ENCODE measurements at places on chromosomes 7 and 10. TPM values are rescaled to one million over a fixed set of nuclear protein-coding genes. Genes with fewer than 3 reads are reported as not detected.

DNA sequence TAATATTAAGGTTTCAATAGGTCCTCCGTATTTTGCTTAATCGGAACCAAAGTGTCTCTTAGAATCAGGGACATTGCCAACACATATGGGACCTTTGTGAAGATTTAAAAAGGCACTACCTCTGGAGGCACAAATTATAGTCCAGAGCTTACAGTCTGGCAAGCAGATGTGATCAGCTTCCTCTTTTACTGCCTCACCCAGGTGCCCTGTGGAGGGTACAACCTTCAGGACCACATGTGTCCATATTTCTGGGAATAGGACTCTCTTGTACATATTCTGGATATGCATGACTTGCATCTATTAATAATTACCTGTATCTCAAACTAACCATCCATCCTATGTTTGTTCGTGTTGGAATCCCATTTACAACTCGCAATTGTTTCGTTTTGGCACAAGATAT, 60.0 kb downstream of the HGF start:
- DNase-seq = no peak

The SPDYE16 gene
- total RNA-seq = under 0.01 TPM

The TMEM139 gene
- total RNA-seq = not detected

The DHX32 gene
- 15.1 TPM for total RNA-seq

The PTF1A gene
- total RNA-seq = not detected

DNA sequence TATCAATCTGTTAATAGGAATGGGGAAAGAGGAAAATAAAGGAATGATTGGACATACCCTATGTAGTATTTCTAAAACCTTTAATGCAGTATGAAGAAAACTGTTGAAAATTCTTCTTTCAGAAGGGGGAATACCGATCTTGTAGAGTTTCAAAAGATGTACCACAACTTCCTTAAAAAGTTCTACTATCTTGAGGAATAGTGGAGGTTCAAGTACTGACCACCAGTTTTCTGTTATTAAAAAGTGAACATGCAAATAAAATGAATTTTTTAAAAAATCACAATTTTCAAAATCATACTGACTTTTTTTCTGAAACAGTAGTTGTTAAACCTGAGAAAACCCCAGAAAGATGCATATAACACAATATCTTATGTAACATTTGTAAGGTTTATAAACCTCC, 86.5 kb downstream of the HERC4 start:
- no peak for DNase-seq

The TMEM236 gene
- under 0.01 TPM for total RNA-seq

GRCh38 chr7:145696071-145696470, 420.5 kb upstream of the CNTNAP2 start:
- no peak for DNase-seq

GRCh38 chr7:47571331-47572093, 10.4 kb downstream of the TNS3 start:
- DNase-seq = peak; percentile 86

The PDIA4 gene
- total RNA-seq = 47.4 TPM

GRCh38 chr7:26583094-26583648, 281.2 kb downstream of the SKAP2 start:
- DNase-seq = no peak

GRCh38 chr10:2543142-2543886, 524.0 kb upstream of the PFKP start:
- no peak for DNase-seq

GRCh38 chr7:144468990-144469732, 65.7 kb upstream of the NOBOX start:
- no peak for DNase-seq

GRCh38 chr10:114388275-114388674, 16.0 kb downstream of the AFAP1L2 start:
- DNase-seq = no peak

The FRA10AC1 gene
- total RNA-seq = 2.4 TPM

GRCh38 chr7:11591055-11591633, 240.9 kb downstream of the THSD7A start:
- no peak for DNase-seq

The CPED1 gene
- 9.2 TPM for total RNA-seq

The TRPV6 gene
- total RNA-seq = under 0.01 TPM

- no peak for DNase-seq
Observed at GRCh38 chr10:60560451-60560850, 170.8 kb upstream of the ANK3 start.

DNA sequence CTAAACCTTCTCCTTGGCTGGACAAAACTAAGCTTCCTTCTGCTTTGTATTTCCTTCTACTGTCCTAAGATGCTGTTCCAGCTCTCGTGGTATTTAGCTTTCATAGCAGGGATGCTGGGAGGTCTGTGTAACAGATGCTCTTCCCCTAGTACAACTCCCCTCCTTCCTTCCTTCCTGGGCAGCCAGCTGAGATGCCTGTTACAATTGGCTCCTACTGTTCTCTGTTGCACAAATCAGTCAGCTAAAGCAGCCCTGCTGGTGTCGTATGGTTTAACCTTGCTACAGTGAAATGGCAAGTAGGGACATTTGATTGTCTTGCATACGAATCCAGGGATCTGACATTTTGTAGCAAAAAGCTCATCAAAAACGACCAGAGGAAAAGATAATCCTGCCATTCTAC, 143.8 kb downstream of the ARHGAP21 start:
- no peak for DNase-seq

GRCh38 chr7:112987171-112987570, 99.5 kb downstream of the GPR85 start:
- no peak for DNase-seq

- DNase-seq = no peak
Observed at GRCh38 chr7:20786779-20787659, at the start of gene SP8. Gene SP8, minus strand, starts transcription at chr7:20786886. Its CDS starts 88 bp downstream, at chr7:20786798.
